Jurkat, Clone E6-1 (cell line): ENCODE measurements at places on chromosomes 1 and 21.
A peak's percentile ranks its signal among the peaks of the same experiment; 100 is the strongest.

- no peak for DNase-seq
Measured at GRCh38 chr1:86194491-86195034, 38.0 kb upstream of the COL24A1 start.

DNA sequence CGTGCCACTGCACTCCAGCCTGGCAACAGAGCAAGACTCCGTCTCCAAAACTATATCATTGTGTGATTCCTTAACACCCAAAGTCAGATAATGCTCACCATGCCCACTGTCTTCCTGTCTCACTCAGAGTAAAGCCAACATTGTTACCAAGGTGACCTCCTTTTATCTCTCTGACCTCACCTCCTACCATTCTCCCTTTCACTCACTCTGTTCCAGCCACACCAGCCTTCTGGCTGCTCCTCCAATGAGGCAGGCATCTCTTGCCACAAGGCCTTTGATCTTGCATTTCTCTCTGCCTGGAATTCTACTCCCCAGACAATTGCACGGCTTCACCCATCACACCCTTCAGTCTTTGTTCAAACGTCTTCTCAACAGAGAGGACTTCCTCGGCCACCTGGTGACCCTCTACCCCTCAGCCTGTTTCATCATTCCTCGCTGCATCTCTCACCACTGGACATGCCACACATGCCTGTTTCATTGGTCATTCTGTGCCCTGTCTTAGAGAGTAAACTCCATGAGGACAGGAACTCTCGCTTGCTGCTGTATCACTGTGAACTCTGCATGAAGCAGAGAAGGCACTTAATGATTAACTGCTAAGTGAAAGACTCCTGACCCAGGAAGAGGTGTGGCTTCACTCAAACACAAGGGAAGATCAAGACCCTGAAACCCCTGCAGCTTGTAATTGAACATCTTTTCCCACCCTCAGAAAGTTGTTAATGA is 67.1 kb upstream of the CAPZB start:
- no peak for DNase-seq

DNA sequence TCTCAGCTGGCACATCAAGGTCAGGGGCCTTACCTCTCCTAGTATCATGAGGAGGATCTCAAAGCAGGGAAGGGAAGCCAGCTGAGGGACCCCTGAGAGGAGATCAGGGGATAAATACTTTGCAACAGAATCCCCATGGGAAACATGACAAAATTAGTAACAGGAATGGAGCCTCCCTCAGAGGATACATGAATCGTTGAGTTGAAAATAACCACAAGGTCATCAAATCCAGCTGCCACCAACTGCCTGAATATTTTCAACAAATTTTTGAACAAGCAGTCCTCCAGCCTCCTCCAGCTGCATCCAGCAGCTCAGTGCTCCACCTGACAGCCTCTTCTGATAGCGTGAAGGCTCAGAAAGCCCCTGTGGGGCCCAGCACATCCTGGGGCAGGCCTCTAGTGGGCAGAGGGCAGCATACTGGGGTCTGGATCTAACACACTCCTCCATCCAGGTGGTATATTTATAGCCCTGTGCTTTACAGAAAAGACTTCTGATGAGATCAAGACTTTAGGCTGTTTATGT is 404.3 kb downstream of the NTNG1 start:
- peak; percentile 28 for DNase-seq

GRCh38 chr1:240385985-240386978 is 225.7 kb downstream of the GREM2 start:
- DNase-seq = no peak

DNA sequence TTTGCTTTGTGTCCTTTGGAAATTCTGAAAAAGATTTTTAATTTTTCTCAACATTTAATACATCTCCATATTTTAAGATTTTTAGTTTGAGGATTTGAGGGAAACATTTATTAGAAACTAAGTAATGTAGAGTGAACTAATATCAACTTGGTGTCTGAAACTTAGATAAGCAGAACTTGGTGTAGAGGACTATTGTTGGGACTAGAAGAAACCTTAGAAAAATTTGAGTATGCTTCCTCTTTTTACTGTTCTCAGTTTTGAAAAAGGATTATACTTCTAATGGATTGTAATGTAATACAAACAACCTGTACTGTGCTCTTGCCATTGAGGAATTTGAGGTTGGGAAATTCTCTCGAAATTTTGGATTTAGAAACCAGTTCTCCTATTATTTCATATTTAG is 2.4 kb downstream of the FNBP1L start:
- DNase-seq = no peak

DNA sequence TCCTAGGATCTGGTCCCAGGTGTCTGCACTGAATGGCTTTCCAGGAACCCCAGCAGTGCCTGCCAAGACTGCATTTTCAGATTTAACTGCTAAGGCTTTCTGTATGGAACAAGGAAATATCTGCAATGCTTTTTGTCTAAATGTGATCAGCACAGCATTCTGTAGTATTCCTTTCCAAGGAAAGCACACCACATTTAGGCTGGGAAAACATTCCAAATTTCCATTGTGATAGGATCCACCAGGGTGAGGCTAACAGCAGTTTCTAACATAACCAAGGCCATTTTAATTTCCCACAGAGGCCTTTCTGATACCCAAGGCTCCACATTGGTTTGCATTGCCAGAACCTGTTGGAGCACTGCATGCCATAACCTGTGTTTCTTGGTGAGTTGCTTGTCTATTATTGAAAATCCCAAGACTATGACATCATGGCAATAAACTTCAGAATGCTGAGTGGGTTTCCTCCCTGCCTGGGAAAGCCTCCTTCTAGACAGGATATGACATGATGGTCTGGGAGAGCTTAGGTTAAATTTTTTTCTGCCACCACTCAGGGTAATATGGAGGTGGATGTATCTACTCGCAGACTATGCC is 23.3 kb upstream of the PTGFRN start:
- DNase-seq = no peak

DNA sequence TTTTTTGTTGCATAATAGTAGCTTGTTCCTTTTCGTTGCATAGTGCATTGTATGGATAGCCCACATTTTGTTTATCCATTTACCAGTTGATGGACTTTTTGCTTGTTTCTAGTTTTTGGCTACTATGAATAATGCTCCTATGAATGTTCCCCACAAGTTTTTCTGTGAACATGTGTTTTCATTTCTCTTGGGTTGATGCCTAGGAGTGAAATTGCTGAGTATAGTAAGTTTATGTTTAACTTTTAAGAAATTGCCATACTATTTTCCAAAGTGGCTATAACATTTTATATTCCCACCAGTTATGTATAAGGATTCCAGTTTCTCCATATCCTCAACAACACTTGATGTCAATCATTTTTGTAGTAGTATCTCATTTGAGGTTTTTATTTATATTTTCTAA is 84.8 kb upstream of the CACYBP start:
- DNase-seq = no peak

GRCh38 chr1:2229037-2229864 is 1.1 kb downstream of the SKI start:
- DNase-seq = no peak

DNA sequence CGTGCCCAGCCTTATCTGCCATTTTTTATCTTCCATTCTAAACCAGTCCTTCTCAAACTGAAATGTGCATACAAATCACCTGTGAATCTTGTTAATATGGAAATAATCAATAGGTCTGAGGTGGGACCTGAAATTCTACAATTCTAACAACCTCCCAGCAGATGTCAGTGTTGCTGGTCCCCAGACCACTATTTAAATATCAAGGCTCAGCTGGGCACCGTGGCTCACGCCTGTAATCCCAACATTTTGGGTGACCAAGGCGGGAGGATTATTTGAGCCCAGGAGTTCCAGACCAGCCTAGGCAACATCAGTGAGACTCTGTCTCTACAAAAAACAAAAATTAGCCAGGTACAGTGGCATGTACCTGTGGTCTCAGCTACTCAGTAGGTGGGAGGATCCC is 4.1 kb downstream of the UQCRHL start:
- DNase-seq = peak; percentile 7
